ENCODE measurements at places on chromosomes 1 and 21.
A peak's percentile ranks its signal among the peaks of the same experiment; 100 is the strongest.

DNA sequence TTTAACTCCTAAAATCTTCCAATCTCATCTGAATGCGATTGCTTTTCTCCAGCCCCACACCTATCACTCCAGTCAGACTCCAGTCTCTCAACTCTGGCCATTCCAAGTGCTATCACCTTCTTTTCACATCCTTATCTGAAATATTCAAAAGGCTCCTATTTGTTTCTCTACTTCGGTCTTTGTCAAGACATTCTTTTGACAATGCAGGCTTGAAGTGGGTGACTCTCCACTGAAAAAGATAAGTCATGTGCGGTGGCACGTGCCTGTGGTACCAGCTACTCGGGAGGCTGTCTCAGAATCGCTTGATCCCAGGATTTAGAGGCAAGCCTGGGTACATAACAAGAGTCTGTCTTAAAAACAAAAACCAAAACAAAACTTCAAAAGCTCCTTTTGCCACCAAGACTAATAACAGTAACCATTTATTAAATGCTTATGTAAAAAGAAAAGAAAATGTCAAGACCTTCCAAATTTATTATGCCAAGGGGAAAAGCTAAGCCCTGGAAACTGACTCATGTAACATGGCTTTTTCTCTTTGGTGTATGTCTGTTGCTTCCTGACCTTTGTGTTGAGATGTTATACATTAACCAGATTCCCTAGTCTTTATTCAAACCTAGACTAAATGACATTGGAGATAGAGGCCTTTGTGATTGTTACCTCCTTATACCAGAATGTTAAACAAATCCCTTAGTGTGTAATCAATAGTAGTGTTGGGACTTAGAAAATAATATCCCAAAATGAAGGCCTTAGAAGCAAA, 3.6 kb downstream of the ALG14 start:
- DNase-seq, result no peak

DNA sequence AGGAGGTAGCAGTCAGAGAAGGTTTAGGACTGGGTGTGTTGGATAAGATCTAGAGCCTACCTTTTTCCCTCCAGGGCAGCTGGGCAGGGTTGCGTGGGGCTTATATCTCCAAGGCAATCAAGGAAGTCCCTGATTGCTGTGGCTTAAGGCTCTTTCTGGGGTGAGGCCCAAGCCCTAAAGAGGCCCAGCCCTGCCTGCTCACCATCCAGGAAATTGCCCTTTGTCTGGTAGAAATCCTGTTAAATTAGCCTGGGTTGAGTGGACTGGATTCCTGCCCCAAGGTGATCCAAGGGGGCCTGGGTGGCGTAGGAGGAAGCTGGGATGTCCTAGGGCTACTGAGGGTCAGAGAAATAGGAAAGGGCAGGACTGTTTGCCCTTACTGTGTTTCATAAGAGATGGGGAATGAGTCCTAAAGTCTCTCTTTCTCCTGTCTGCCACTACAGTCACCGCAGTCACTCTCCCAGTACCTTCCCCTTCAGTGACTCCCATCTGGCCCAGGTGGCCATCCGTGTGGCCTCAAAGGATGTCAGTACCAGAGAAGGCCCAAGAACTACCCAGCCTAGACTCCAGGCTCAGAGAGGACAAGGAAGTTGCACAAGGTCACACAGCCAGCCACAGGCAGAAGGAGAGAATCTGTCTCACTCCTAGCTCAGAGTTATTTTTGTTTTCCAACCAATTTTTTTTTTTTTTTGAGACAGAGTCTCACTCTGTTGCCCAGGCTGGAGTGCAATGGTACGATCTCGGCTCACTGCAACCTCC, 25.8 kb downstream of the MFSD2A start:
- no peak for DNase-seq

DNA sequence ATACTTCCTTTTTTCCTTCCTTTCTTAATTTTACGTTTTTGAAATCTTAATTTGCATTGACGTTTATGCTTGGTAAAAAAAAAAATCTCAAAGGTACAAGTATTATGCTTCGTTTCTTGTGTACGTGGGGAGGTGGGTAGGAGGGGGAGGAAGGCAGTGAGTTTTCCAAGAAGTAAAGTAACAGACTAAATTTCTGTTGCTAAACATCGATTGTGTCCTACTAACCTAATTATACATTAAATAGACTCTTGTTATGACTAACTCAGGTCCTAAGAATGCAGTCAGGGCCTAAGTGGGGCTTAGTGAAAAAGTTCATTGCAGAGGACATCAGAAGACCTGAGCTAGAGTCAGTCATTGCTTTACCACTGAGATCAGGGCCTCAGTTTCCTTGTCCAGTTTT, 17.5 kb downstream of the NEK7 start:
- DNase-seq, result no peak

DNA sequence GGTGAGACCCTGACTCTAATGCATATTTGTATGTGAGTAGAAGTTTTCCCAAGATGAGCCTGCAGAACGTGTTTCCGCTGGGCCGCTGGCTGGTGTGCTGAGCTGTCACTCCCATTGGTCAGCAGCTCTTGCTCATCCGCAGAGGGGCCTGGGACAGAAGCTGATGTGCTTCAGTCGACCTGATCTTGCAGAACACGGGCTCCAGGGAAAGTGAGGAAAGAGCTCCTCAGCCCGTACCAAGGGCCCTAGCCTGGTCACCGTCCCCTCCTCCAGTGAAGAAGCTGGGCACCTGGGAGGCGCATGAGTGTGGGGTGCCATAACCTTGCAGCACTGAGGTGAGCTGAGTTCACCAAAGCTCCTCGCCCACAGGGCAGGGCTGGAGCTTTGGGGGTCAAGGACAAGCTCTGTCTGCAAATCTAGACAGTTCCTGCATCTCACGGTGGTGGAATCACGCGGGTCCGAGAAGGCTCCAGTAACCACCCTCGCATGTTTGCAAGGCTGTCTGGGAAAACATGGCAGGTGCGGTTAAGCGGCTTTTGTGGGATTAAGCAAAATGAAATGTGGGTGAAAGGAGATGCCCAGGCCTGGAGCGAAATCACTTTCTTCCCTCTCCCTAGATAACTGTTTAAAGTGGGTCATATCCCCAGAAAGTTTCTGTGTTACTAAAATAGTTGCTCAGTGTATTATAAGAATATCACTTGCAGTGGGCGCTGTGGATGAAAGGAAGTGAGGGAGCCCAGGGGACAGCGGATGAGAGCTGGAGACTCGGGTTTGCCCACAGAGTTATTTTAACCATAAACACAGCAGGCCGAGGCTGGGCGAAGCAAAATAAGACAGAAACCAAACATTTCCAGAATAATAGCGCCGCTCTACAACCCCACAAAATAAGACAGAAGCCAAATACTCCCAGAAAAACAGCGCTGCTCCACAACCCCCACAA, 33.1 kb upstream of the LRRC3 start:
- no peak for DNase-seq

GRCh38 chr1:221837896-221838295, 96.0 kb upstream of the DUSP10 start:
- DNase-seq, result no peak

- DNase-seq, result no peak
Measured at GRCh38 chr1:70017770-70018169, 187.6 kb downstream of the LRRC40 start.

DNA sequence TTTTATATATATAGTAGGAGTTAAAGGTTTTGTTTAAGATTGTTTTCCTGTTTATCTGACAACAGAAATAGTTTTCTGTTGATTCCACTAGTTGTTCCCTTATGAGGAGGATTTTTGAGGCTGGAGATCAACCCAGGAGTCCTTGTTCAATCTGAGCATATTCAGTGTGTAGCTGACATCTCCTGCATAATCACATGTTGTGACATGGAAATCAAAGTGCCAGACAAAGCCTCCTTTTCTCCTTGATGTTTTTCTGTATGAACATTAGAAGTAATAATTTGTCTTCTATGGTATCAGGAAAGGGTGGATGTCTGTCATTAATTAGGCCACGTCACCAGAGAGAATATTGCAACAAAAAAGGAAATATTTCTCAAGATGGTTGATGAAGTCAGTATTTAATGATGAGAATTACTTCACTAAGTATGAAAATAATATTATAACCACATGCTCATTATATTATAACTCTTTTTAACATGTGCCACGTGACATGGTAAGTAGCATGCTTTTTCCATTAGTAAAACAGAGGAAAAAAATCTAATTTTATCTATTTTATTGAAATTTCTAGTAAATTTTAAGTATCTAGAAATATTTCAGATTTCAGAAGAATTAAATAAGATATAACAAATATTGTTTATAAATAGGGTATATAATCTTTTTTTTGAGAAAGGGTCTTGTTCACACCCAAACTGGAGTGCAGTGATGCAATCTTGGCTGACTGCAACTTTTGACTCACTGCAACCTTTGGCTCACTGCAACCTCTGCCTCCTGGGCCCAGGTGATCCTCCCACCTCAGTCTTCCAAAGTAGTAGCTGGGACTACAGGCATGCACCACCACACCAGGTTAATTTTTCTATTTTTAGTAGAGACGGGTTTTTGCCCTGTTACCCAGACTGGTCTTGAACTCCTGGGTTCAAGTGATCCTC, 223.5 kb downstream of the HMCN1 start:
- DNase-seq, result no peak

GRCh38 chr1:11982010-11982392, 1.8 kb downstream of the MFN2 start:
- peak; percentile 74 for DNase-seq

DNA sequence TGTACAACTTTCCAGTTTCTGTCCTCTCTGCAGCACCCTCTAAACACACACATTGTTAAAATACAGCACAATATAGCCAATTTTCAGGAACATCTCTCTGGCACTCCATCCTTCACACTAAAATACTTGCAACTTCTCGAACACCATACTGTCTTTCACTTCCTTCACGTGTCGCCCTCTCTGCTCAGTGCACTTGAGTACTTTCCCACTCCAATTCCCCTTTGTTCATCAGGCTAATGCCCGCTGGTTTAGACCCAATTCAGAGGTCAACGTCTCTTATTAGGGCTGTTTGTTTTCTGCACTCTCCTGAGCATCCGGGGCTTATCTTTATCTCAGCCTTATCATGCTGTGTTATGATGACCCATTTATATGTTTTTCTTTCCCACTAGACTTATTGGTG, 238.2 kb upstream of the SGIP1 start:
- no peak for DNase-seq

GRCh38 chr1:16386454-16387113, 19.5 kb downstream of the SZRD1 start:
- DNase-seq, result no peak

GRCh38 chr1:193514397-193514796, 328.0 kb upstream of the B3GALT2 start:
- no peak for DNase-seq

DNA sequence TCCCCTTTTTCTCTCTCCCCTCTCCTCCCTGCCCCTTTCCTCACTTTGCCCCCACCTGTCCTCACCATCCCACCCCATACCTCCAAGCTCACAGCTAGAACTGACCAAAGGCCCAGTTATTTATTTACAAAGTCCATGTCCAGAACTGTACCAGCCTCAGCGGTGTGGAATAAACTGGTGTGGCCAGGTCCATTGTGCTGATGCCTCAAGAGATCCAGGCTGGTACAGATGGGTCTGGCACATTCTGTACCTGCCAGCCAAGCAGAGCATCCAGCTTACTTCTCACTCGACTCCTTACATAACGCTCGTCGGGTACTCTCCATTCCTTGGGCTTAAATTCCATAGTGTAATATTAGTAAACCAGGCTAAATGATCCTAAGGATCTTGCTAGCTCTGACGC, 11.8 kb downstream of the PDZK1IP1 start:
- DNase-seq, result no peak

DNA sequence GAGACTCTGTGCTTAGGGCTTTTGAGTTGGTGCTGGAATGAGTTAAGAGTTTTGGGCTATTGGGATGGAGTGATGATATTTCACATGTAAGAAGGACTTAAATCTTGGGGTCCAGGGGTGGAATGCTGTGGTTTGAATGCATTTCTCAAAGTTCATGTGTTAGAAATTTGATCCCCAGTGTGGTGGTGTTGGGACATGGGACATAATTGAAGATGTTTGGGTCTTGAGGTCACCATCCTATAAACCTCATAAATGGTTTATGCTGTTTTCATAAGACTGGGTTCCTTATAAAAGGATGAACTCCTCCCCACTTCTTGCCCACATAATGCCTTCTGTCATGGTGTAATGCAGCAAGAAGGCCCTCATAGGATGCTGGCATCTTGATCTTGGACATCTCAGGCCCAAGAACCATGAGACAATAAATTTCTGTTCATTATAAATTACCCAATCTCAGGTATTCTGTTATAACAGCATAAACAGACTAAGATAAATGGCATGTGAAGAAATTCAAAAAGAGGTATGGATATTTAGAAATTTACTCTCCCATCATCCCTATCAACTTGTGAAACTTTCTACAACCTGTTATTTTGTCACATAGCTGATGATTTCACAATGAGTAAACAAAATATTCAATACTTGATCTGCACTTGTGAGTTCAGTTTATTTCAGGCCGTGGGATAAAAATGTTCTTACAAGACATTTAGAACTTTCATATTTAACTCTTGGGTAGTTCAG, 48.0 kb upstream of the NEK7 start:
- DNase-seq, result no peak

DNA sequence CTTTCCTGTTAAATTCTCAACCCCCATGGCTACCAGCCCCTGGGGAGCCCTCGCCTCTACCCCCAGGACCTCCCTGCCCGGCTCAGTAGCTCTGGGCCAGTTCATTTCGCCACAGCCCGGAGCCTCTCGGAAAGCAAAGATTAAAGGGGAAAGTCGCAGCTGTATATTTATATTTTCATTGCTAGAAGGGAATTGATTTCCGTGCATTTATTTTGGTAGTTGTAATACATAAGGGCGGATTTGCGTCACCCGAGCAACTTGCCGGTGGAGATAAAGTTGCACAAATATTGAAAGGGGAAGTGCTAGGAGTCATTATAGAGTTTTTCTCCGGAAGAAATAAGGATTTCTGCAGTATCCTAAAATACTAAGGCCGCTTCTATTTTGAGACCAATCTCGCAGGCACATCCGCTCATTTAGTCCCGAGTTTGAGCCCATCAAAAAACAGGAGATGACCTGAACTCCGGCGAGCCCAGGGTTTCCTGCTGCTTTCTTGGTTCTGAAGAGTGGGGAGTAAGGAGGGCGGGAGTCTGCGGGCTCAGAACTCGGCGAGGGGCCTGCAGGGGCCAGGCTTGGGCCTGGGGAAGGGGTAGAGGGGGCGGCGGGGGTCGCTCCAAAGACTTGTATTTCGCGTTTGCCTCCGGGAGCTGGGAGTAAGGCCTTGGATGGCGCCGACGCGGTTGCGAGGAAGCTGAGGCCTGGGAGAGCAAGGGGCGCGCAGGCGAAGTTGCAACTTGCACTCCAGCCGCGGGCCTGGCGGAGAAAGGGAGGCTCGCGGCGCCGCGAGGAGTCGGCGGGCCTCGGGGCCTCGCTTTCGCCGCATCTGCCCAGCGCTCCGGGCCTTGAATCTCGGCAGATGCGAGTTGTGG, 2.5 kb upstream of the HLX start:
- peak; percentile 41 for DNase-seq

DNA sequence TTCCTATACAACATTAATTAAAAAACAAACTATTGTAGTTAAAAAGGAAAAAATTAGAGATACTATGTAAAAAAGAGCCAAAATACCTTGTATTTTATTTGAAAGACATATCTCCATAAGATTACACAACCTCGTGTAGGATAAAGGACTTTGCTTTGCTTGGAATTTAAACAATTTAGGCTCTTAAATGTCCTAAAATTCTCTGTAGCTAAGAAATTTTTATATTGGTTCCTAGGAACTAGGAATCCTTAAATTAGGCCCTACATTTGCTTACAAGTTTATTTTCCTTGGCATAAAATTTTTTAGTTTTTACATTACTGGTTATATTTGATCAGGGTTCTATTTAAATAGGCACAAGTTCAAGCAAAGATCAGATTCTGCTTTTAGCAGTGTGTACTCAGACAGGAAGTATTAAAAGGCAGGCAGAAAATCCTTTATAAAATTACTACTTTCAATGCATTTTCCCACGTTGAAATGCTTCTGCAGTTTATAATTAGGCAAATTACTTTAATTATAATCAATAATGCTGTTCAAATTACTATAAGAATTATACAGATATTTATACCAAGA, 3.4 kb upstream of the ANGPTL3 start:
- DNase-seq, result no peak

Data from erythroblast (primary cell).